Heart left ventricle (tissue), 16 donors: ENCODE measurements at places on chromosomes 6 and 20. TPM values are rescaled to one million over a fixed set of nuclear protein-coding genes. Genes with fewer than 3 reads are reported as not detected.

DNA sequence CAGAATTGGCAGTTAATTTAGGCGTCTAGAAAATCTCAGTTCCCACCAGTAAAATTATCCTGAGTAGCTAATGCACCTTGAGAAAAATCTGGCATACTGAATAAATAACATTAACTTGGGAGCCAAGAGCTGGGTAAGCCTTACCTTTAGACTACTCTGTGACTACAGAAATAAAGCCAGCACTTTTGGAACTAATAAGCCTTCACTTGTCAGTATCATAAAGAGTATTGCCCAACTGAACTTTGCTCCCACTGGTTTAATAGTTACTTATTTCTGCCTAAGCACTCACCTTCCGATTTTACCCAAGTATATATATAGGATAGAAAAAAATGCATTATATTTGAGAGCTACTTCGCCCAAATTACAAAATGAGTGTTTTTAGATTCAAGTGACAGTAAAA is 10.7 kb downstream of the FAM8A1 start:
- H3K4me1 ChIP-seq: no peaks in the 10 kb centered on the region
- no peak for DNase-seq
- H3K27ac ChIP-seq: no peak overlapping the region
- no peak overlapping the region for H3K4me3 ChIP-seq

The TMEM200A gene
- 1.9 TPM for total RNA-seq

DNA sequence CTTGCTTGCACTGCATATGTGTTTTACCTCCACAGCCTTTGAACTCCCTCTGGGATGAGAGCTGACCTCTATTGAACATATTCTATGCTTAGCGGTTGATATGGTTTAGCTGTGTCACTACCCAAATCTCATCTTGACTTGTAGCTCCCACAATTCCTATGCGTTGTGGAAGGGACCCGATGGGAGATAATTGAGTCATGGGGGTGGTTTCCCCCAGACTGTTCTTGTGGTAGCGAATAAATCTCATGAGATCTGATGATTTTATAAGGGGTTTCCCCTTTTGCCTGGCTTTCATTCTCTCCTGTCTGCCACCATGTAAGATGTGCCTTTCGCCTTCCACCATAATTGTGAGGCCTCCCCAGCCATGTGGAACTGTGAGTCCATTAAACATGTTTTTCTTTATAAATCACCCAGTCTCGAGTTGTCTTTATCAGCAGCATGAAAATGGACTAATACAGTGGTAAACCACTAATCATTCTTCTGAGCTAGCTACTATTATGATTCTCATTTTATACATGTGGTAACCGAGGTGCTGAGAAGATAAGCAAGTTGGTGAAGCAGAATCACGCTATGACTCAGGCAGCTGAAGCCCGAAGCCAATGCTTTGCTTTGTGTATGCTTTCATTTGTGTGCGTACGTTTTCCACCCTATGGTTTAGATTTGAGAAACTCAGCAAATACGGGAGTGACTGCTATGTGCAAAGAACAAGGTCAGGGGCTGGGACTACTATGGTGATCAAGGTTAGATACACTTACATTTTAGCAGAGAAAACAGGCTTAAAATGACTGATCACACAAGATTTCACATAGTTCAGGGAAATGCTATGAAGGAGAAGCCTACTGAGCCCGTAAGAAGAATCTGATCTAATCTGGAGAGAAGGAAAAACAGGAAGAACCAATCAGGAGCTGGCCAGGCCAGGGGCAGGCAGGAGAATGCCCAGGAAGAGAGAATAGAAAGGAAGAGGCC is 363.5 kb downstream of the ESR1 start:
- H3K4me3 ChIP-seq: no peak overlapping the region
- peaks cover 21% of the 10 kb centered on the region for H3K36me3 ChIP-seq
- no peak for DNase-seq
- peaks cover 32% of the 10 kb centered on the region for H3K4me1 ChIP-seq

DNA sequence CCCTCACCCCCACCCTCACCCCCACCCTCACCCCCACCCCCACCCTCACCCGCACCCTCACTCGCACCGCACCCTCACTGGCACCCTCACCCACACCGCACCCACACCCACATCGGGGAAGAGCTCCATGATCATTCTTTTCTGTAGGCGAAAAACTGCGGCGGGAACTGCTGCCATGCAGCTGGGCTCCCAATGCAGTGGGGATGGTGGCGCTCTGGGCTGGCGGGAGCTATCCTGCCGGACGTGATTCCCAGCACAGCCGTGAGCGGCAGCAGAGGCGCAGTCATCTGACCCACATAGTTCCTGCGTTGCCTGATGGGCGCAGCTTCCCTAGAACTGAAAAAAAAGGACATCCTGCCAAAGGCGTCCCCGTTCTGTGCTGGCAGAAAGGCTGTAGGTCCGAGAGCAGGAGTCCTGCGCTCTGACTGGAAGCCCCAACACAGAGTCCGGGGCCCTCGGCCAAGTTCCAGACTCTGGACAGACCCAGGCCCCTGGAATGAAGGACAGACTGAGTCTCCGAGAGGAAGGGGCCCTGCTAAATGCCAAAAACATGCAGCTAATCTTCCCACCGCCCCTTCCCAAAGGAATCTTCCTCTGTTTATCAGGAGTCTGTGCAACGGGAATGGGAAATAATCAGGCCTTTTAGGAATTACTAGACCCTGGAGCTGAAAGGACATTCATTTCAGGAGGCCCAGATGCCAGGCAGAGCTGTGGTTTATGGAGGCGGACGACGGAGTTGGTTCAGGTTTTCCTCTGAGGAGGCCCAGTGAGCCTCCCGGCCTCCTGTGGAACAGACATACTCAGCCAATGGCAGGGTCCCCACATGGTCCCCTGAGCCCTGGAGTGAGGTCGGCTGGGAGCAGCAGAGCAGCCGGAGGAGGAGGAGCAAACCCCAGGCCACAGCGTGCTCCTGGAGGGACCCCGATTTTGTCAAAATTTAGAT is 14.1 kb upstream of the TCFL5 start:
- peaks cover 19% of the 10 kb centered on the region for H3K4me1 ChIP-seq
- peak overlapping the region; percentile 68 for H3K27ac ChIP-seq
- H3K36me3 ChIP-seq: no peaks in the 10 kb centered on the region
- peak overlapping the region; percentile 35 for H3K4me3 ChIP-seq
- H3K27me3 ChIP-seq: no peaks in the 10 kb centered on the region

DNA sequence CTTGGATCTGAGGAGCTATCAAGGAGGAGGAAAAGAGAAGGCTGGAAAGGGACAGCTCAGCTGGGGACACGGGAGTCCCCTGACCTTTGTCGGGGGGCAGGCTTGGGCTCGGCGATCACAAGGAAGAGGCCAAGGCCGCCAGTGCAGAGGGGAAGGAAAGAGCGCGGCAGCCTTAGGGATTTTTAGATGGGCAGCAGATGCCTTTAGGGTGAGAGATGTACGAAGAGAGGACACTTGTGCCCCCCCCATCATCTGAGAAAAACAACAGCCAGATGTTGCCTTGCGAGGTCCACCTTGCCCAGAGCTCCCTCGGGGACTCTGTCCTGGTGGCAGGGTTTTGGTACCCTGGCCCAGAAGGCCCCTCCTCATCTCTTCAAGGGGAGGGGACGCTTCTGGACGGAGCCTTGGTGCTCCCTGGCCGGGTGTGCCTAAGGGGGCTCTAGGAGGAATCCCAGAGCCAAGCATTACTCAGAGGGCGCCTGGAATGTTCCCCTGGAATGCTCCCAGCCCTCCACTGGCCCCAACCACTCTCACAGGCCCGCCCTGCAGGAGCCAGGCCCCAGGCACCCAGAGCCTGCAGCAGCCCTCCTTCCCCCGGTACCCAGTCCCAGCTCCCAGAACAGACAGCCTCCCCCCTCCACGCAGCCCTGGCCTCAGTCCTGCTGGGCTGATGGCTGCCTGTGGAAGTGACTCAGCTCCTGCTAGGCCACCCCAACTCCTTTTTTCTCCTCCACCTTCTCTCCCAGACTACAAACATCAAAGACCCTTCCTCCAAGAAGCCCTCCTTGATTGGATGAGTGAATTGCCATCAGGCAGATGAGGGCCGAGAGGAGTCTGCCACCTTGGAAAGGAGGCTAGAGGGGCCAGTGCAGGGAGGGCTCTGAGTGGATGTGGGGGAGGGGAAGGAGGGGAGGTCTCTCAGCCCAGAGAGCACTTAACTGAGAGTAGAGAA is 1.8 kb downstream of the ADAM33 start:
- peaks cover 53% of the 10 kb centered on the region for H3K4me1 ChIP-seq
- no peaks in the 10 kb centered on the region for H3K27me3 ChIP-seq
- DNase-seq: peak; percentile 71
- H3K27ac ChIP-seq: no peak overlapping the region

DNA sequence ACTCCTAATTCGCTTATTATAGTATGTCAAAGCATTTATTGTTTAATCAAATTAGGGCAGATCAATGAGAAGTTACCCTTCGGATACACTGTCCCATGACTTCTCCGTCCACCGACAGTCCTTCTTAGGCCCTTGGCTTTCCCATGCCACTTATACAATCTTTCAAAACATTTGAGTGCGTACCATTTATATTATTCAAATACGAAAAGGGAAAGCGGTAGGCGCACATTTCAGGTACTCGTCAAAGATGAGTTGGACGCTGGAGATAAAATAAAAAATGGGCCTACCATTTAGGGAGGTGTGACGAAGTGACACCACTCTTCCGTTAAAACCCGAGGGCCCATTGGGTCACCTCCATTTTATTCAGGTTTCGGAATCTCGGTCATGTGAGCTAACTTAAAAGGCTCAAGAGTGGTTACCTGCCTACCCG is 542 bp upstream of the AFG1L start:
- H3K27ac ChIP-seq: peak overlapping the region; percentile 91
- H3K36me3 ChIP-seq: no peaks in the 10 kb centered on the region
- H3K4me3 ChIP-seq: peak overlapping the region; percentile 92
- H3K27me3 ChIP-seq: no peaks in the 10 kb centered on the region

- H3K36me3 ChIP-seq: no peaks in the 10 kb centered on the region
- H3K27ac ChIP-seq: no peak overlapping the region
- H3K4me1 ChIP-seq: peaks cover 15% of the 10 kb centered on the region
- H3K27me3 ChIP-seq: peaks cover 19% of the 10 kb centered on the region
- H3K4me3 ChIP-seq: no peak overlapping the region
Measured at GRCh38 chr6:44001318-44002066, 125.8 kb downstream of the MRPL14 start.

DNA sequence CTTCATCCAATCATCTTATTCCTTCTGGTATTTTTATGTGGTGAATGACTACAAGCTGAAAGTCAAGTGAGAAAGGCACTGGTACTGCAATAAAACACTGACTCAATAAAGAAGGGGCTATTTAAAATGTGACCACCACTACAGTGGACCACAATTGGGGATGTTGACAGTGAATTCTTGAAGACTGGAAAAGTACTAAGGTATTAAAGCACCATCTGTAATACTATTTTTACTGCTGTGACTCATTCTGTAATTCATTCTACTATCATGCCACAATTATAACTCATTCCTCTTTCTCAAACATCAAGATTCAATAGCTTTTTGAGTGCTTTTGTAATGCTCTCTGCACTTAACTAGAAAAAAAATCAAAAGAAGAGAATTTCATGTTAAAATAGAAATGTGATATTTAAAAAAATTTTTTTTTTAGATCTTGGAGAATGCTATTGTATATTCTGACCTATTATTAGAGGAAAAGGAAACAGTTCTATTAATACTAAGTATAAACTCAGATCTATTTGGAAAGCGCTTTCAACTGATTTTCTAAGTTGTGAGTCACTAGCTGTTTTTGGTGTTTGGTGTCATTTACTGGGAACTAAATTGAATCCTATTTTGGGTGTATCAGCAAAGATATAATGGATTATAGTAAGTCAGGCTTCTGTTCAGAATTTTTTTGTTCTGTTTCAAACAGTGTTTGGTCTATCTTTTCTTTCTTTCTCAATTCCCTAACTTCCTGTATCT is 104.7 kb upstream of the TMEM170B start:
- no peak for DNase-seq
- H3K27ac ChIP-seq: peak overlapping the region; percentile 64

The GPLD1 gene
- total RNA-seq: 0.39 TPM

- no peak overlapping the region for H3K4me3 ChIP-seq
- H3K27ac ChIP-seq: peak overlapping the region; percentile 91
- peaks cover 62% of the 10 kb centered on the region for H3K4me1 ChIP-seq
- DNase-seq: peak; percentile 53
- H3K36me3 ChIP-seq: no peaks in the 10 kb centered on the region
- no peaks in the 10 kb centered on the region for H3K27me3 ChIP-seq
Measured at GRCh38 chr20:44600758-44601201, 18.4 kb downstream of the PKIG start.

DNA sequence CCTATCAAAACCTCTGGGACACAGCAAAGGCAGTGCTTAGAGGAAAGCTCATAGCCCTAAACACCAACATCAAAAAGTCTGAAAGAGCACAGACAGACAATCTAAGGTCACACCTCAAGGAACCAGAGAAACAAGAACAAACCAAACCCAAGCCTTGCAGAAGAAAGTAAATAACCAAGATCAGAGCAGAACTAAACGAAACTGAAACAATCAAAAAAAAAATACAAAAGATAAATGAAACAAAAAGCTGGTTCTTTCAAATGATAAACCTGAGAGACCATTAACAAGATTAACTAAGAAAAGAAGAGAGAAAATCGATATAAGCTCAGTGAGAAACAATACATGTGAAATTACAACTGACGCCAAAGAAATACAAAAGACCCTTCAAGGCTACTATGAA is 34.8 kb upstream of the RUNX2 start:
- no peaks in the 10 kb centered on the region for H3K36me3 ChIP-seq
- no peak overlapping the region for H3K27ac ChIP-seq
- no peaks in the 10 kb centered on the region for H3K27me3 ChIP-seq
- no peaks in the 10 kb centered on the region for H3K4me1 ChIP-seq

DNA sequence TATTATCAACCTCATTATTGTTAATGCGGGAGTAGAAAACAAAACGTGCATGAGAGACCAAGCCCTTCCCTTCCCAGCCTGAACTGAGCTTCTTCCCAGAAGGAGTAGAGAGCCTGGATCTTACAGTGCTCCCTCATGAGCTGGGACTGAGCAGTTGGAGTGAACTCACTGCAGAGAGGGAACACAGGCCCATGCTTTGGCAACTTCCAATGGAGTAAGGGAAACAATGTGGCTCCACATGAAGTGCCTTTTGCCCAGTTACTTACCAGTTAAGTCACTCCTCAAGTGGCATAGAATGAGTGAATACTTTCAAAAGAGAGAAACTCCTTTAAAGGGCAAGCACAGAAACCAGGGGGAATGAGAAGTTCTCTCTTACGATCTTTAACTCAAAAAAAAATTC is 12.4 kb downstream of the FHL5 start:
- H3K4me1 ChIP-seq: no peaks in the 10 kb centered on the region
- H3K4me3 ChIP-seq: no peak overlapping the region

GRCh38 chr20:47781632-47782031 is 3.6 kb downstream of the SULF2 start:
- no peak overlapping the region for H3K27ac ChIP-seq
- H3K4me3 ChIP-seq: no peak overlapping the region
- H3K4me1 ChIP-seq: peaks cover 32% of the 10 kb centered on the region
- no peaks in the 10 kb centered on the region for H3K36me3 ChIP-seq

GRCh38 chr6:119195204-119195603 is 116.7 kb upstream of the FAM184A start:
- H3K4me3 ChIP-seq: no peak overlapping the region
- DNase-seq: no peak
- H3K27me3 ChIP-seq: no peaks in the 10 kb centered on the region
- H3K4me1 ChIP-seq: no peaks in the 10 kb centered on the region

- H3K27ac ChIP-seq: no peak overlapping the region
- H3K36me3 ChIP-seq: no peaks in the 10 kb centered on the region
- DNase-seq: no peak
- H3K27me3 ChIP-seq: no peaks in the 10 kb centered on the region
- H3K4me3 ChIP-seq: no peak overlapping the region
Measured at GRCh38 chr6:110485491-110485890, 9.1 kb upstream of the SLC22A16 start.
